ENCODE measurements at places on chromosomes 2 and 18. TPM values are rescaled to one million over a fixed set of nuclear protein-coding genes. Genes with fewer than 3 reads are reported as not detected.

Gene UGT1A10
- 54.2 TPM for total RNA-seq

Gene MEP1B
- 31.1 TPM for total RNA-seq

Gene ITSN2
- total RNA-seq, result 45.5 TPM

Gene SCN7A
- total RNA-seq, result 13.8 TPM

Gene RTN4
- 82.2 TPM for total RNA-seq

Gene KCNG2
- total RNA-seq, result not detected

Gene ARID5A
- 9.8 TPM for total RNA-seq

Gene MYOM1
- 6.0 TPM for total RNA-seq

Gene WDSUB1
- total RNA-seq, result 8.6 TPM

Gene PTPRM
- 22.5 TPM for total RNA-seq

Gene MLPH
- total RNA-seq, result 279 TPM

Gene CYS1
- 7.4 TPM for total RNA-seq

Gene DES
- 1,148 TPM for total RNA-seq

Gene AQP12B
- total RNA-seq, result 0.55 TPM

All from transverse colon (tissue), 4 donors.